Activated naive CD8-positive, alpha-beta T cell treated with anti-CD3 and anti-CD28 coated beads, Interleukin-2, amount 50 U/mL, for 16 hours (primary cell): ENCODE measurements at places on chromosomes 7 and 10.

DNA sequence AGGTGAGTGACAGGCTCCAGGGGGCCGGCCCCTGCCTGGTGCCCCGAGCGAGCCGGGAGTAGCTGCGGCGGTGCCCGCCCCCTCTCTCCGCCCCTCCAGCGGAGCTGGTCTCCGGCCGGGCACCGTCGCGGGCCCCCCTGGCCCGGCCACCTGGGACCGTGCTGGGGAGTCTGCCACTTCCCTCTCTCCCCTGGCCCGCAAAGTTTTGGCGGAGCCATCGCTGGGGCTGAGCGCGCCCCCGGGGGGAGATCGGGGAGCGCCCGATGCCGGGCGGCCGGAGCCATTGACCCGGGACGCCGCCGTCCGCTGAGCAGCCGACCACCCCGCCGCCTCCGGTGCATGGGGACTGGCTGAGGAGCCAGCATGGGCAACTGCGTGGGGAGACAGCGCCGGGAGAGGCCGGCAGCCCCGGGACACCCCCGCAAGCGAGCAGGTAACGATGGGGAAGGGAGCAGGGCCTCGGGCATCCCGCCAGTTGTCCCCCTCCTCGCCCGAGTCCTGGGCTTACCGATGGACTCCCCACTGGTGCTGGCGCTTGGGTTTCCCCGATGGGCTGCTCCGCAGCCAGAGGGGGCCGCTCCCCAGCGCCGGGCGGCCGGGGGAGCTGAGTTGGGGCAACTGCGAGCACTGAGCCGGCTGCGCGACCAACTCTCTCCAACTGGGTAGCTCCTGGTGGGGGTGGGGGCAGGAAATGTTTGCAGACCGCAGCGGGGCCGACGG lies at the start of gene UBTD1:
Gene UBTD1, plus strand, starts transcription at position 84 of the 720 bp plus-strand sequence. Its CDS starts 280 bp downstream, at position 364.
- no peak for DNase-seq

DNA sequence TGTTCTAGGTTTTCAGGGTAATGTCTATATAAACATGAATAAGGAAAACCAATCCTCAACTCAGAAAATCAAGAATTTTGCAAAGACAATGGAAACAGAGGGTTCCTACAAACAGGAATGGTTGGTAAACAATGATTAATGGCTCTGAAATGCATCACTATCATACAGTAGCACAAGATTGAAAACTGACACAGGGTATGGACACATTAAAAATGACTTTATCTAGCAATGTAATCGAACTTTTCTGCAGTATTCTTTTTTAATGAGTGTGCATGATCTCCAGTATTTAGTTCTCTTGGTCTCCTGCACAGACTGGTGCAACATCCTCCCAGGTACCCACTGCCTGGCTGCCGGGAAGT lies 15.9 kb downstream of the GRB10 start:
- no peak for DNase-seq

DNA sequence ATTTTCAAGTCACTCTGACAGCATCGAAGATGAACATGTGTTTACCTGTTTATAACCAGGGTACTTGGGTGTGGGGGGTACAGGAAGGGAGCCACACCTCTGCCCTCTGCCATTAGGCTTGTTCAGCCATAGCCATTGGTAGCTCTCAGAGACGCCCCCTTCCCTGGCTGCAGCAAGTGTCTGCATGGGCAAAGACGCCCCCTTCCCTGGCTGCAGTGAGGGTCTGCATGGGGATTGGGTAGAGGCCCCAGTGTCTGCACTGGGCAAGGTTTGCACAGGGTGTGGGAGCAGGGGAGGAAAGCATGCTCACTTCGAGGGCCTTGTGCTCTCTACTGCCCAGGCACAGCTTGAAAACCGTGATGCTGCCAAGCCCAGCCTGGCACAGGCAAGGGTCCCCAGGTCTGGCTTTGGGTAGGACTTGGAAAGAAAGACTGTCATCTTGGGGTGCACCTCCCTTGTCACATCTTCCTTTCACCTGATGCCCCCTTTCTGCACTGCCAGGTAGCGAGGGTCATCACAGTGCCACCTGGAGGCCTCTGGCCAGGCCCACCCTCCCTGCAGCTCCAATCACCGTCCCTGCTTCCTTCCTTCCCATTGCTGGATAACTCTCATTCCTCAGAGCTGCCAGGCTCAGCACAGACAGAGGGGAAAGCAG lies 3.7 kb downstream of the TMEM225B start:
- no peak for DNase-seq

- no peak for DNase-seq
Observed at GRCh38 chr10:91420868-91421267, 10.7 kb downstream of the HECTD2 start.
